ENCODE measurements at places on chromosomes 5 and 9. TPM values are rescaled to one million over a fixed set of nuclear protein-coding genes. Genes with fewer than 3 reads are reported as not detected.

DNA sequence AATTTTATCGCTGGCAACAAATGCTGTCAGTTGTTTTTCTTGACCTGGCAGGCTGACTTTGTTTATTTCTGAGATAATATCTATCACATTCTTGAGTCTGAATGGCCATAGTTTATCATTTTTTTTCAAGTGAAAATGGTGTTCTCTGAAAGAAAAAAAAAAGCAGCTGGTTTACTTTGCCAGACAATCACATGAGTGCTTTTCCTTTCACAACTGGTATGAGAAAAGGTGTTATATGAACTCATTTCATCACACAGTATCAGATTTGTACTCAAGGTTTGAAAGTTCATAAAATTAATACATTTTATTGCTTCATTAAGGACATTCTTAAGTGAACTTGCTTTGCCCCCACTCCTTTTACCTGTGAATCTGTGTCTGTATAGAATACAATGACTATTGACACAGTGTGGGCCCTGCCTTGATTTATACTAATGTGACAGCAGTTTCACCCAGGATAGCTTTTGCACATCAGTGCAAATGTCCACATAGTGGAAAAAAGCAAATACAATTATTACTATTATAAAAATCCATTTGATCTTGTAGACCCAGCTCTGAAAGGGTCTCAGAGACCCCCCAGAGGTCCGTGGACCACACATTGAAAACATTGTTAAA lies 33.1 kb upstream of the PRLR start:
- no peaks in the 10 kb centered on the region for H3K4me1 ChIP-seq
- H3K27ac ChIP-seq: no peak overlapping the region
- H3K4me3 ChIP-seq: no peak overlapping the region
- H3K27me3 ChIP-seq: peaks cover 12% of the 10 kb centered on the region
- DNase-seq: no peak

- peaks cover 6% of the 10 kb centered on the region for H3K27me3 ChIP-seq
- H3K4me3 ChIP-seq: no peak overlapping the region
- H3K27ac ChIP-seq: no peak overlapping the region
- no peaks in the 10 kb centered on the region for H3K36me3 ChIP-seq
- H3K4me1 ChIP-seq: no peaks in the 10 kb centered on the region
Measured at GRCh38 chr9:134509281-134509680, 132.3 kb upstream of the COL5A1 start.

- no peak overlapping the region for H3K27ac ChIP-seq
- peaks cover 5% of the 10 kb centered on the region for H3K27me3 ChIP-seq
- no peak for DNase-seq
- H3K4me1 ChIP-seq: no peaks in the 10 kb centered on the region
- H3K36me3 ChIP-seq: no peaks in the 10 kb centered on the region
Measured at GRCh38 chr9:118192807-118193206, 488.6 kb downstream of the TLR4 start.

- peaks cover 2% of the 10 kb centered on the region for H3K36me3 ChIP-seq
- no peaks in the 10 kb centered on the region for H3K27me3 ChIP-seq
- no peaks in the 10 kb centered on the region for H3K4me1 ChIP-seq
- peak overlapping the region; percentile 51 for H3K27ac ChIP-seq
Measured at GRCh38 chr9:89366711-89367110, 48.4 kb downstream of the SECISBP2 start.

DNA sequence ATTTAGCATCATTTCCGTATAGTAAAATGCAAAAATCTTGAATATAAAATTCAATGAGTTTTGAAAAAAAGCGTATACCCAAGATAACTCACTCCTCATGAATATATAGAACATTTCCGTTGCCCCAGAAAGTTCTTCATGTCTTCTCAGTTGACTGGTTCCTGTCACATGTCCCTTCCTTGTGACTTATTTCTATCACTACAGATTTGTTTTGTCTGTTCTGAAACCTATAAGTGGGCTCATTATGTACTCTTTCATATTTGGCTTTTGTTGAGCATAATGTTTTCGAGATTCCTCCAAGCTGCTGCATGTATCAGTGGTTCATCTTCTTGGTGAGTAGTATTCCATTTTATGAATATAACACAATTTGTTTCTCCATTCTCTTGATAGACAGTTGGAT lies 11.0 kb upstream of the HACD4 start:
- no peak overlapping the region for H3K4me3 ChIP-seq
- H3K27ac ChIP-seq: no peak overlapping the region
- peaks cover 6% of the 10 kb centered on the region for H3K4me1 ChIP-seq

GRCh38 chr9:88429595-88430430 lies 41.6 kb downstream of the SPIN1 start:
- peaks cover 17% of the 10 kb centered on the region for H3K4me1 ChIP-seq
- no peak overlapping the region for H3K4me3 ChIP-seq
- no peak for DNase-seq
- peaks cover 19% of the 10 kb centered on the region for H3K36me3 ChIP-seq

GRIN1 gene
- total RNA-seq: not detected

DNA sequence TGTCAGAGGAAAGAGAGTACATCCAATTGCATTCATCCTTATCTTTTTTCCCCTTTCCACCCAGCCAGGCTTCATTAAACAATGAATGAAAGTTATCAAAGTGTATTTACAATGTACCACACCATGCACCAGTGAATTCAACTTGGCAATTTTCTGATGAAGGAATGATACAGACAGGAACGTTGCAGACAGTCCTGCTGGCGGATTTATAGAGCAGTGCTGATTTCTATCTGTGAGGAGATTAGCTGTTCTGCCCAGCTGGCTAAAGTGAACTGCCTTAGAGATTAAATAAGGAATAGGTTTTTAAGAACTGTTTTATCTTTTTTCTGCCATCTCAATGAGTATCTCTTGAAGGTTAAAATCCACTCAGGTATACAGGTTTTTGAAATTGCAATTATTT lies 403.9 kb downstream of the CDH18 start:
- no peaks in the 10 kb centered on the region for H3K27me3 ChIP-seq
- no peak overlapping the region for H3K27ac ChIP-seq
- no peaks in the 10 kb centered on the region for H3K36me3 ChIP-seq
- DNase-seq: no peak

SLC2A6 gene
- 1.6 TPM for total RNA-seq

NSMF gene
- total RNA-seq: 63.6 TPM

SCGB3A2 gene
- total RNA-seq: not detected

DNA sequence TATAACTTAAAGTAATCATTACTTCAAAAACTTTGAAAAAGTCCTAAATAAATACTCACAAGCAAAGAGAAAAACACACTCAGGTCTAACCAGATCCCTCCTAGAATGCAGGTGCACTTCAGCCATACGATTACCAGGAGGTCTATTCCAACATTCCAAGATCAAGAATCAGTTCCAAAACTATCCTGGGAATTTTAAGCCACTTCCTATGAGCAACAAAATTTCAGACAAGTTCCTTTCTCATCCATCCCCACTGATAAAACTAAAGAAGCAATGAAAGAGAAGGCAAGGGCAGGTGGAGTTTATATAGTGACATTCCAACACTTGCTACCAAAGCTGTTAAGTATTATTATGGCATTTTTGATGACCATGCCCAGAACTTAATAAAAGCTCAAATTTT lies 29.6 kb downstream of the MLLT3 start:
- H3K4me3 ChIP-seq: no peak overlapping the region
- peaks cover 7% of the 10 kb centered on the region for H3K36me3 ChIP-seq
- no peak overlapping the region for H3K27ac ChIP-seq
- peaks cover 41% of the 10 kb centered on the region for H3K4me1 ChIP-seq

- DNase-seq: no peak
- no peak overlapping the region for H3K27ac ChIP-seq
- H3K4me1 ChIP-seq: no peaks in the 10 kb centered on the region
- no peaks in the 10 kb centered on the region for H3K36me3 ChIP-seq
Measured at GRCh38 chr9:83327323-83327722, 210.9 kb downstream of the FRMD3 start.

- H3K4me3 ChIP-seq: no peak overlapping the region
- peaks cover 2% of the 10 kb centered on the region for H3K4me1 ChIP-seq
- H3K27ac ChIP-seq: no peak overlapping the region
- DNase-seq: no peak
- no peaks in the 10 kb centered on the region for H3K36me3 ChIP-seq
Measured at GRCh38 chr9:136323371-136323789, 4.0 kb upstream of the GPSM1 start.

- peak overlapping the region; percentile 68 for H3K4me3 ChIP-seq
- peaks cover 43% of the 10 kb centered on the region for H3K36me3 ChIP-seq
- DNase-seq: peak; percentile 68
- peaks cover 56% of the 10 kb centered on the region for H3K4me1 ChIP-seq
Measured at GRCh38 chr9:114958021-114958843, 27.8 kb upstream of the TNFSF8 start.

DNA sequence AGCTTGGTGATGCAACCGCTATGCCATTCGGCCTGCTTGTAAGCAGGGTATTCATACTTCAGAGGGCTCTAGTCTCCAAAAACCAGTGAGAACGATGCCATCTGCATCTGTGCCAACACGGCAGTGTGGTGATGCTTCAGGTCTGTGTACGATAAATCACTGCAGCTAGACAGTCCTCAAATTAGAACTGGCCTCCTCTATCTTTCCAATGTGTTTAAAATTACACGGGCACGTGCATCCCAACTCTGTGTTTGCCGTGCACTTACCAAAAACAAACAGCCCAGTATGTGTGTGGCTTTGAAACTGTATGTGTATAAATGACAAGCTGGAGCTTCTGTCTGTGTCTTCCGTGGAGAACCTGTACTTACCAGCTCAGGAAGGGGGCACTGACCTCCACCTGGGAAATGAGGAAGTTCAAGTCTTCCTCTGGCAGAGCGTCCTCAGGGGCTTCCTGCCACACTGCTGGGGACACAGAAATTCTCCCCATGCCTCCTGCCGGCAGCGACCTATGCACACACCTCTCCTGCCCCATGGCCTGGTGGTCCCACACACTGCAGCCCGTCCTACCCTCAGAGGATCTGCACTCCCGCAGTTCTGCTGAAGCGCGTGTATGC lies 12.3 kb downstream of the MED10 start:
- DNase-seq: no peak
- H3K27ac ChIP-seq: no peak overlapping the region
- H3K27me3 ChIP-seq: no peaks in the 10 kb centered on the region
- no peaks in the 10 kb centered on the region for H3K4me1 ChIP-seq
- H3K4me3 ChIP-seq: no peak overlapping the region
- peaks cover 26% of the 10 kb centered on the region for H3K36me3 ChIP-seq

RASEF gene
- not detected for total RNA-seq

DNA sequence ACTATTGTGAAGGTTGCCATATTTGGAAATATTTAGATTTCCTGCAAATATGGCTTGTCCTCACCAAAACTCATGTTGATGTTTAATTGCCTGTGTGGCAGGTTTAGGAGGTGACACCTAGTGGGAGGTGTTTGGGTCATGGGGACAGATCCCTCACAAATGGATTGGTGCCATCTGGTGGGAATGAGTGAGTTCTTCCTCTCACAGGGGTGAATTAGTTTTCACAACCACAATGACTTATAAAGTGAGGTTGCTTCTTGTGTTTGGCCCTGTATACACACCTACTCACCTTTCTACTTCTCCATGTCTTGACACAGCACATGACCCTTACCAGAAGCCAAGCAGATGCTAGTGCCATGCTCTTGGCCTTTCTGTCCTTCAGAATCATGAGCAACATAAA lies 41.1 kb downstream of the ISOC1 start:
- no peak overlapping the region for H3K27ac ChIP-seq
- H3K36me3 ChIP-seq: peaks cover 2% of the 10 kb centered on the region
- no peaks in the 10 kb centered on the region for H3K4me1 ChIP-seq
- DNase-seq: peak; percentile 22

DNA sequence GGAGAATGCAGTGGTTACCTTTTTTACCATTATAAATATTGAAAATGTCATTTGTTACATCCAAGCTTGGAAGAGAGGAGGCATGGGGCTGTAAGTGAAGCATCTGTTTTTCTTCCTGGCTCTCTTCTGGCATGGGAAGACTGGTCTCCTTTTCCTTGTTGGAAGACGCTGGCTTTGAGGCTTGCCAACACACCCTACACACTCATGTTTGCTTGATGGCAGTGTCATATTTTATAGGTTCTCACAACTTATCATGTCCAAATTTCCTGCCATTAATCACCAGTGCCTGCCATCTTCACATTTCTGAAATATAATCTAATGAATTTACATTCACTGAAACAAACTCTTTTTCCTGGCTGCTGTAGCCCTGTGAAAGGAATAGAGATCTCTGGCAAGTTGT lies 252.9 kb downstream of the MAN2A1 start:
- peaks cover 21% of the 10 kb centered on the region for H3K4me1 ChIP-seq
- no peak overlapping the region for H3K27ac ChIP-seq
- peaks cover 2% of the 10 kb centered on the region for H3K36me3 ChIP-seq
- H3K27me3 ChIP-seq: peaks cover 2% of the 10 kb centered on the region
- no peak overlapping the region for H3K4me3 ChIP-seq
- DNase-seq: no peak

GLRA1 gene
- not detected for total RNA-seq

TEX53 gene
- not detected for total RNA-seq

DMRT3 gene
- total RNA-seq: not detected

DNA sequence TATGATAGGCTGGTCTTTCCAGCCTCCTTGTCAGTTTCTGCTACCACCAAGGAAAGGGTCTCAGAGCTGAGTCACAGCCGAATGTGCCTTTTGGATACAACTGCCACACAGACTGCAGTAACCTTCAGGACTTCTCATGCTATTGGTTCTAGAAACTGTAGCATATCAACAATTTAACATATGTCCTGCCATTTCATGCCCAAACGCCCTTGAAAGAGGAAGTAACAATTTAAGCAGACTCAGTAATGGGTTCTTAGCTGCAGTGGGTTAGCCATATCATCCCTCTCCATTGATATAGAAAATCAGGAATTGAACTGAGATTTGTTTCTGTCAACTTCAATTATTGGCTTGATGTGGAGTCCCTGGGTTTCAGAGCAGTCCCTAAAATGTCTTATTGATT lies 4.1 kb upstream of the CLK4 start:
- no peak overlapping the region for H3K4me3 ChIP-seq
- DNase-seq: no peak
- no peak overlapping the region for H3K27ac ChIP-seq

GRCh38 chr9:124133727-124134126 lies 122.2 kb downstream of the LHX2 start:
- H3K4me1 ChIP-seq: no peaks in the 10 kb centered on the region
- no peak overlapping the region for H3K27ac ChIP-seq
- H3K27me3 ChIP-seq: peaks cover 14% of the 10 kb centered on the region
- no peaks in the 10 kb centered on the region for H3K36me3 ChIP-seq
- peak; percentile 20 for DNase-seq
- H3K4me3 ChIP-seq: no peak overlapping the region

- peaks cover 16% of the 10 kb centered on the region for H3K27me3 ChIP-seq
- no peak overlapping the region for H3K4me3 ChIP-seq
- peak; percentile 21 for DNase-seq
- H3K27ac ChIP-seq: no peak overlapping the region
Measured at GRCh38 chr5:170483701-170484458, 19.9 kb upstream of the KCNIP1 start.

DNA sequence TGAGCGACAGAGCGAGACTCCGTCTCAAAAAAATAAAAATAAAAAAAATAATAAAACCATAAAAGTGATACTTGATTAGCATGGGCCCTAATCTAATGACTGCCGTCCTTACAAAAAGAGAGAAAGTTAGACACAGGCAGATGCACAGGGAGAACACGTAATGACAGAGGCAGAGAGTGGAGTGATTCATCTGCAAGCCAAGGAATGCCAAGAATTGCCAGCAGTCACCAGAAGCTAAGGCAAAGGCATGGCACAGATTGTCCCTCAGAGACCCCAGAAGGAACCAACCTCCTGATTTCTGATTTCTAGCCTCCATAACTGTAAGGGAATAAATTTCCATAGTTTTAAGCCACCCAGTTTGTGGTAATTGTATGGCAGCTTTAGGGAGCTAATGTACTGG lies 79.6 kb upstream of the FREM1 start:
- H3K27me3 ChIP-seq: peaks cover 11% of the 10 kb centered on the region
- H3K4me1 ChIP-seq: peaks cover 23% of the 10 kb centered on the region
- H3K4me3 ChIP-seq: no peak overlapping the region
- DNase-seq: no peak
- no peaks in the 10 kb centered on the region for H3K36me3 ChIP-seq

Measured in activated CD4-positive, alpha-beta T cell treated with anti-CD3 and anti-CD28 coated beads for 36 hours (primary cell).